ENCODE measurements at places on chromosomes 7 and 10.
A peak's percentile ranks its signal among the peaks of the same experiment; 100 is the strongest.

DNA sequence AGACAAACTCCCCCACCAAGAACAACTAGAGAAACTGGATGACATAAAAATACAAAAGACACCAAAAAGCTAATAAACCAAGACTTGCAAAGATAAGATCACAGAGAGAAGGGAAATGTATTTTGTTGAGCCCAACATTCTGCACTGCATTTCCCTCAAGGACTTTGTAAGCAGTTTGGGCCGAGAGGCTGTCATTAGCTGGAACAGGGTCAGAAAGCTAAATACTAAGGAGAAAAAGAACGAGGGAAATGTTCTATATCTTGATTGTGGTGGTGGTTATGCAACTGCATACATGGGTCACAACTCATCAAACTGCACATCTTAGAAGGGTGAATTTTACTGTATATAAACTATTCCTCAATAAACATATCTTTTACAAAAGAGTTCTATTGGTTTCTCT lies 315.0 kb downstream of the IPMK start:
- no peak for DNase-seq

DNA sequence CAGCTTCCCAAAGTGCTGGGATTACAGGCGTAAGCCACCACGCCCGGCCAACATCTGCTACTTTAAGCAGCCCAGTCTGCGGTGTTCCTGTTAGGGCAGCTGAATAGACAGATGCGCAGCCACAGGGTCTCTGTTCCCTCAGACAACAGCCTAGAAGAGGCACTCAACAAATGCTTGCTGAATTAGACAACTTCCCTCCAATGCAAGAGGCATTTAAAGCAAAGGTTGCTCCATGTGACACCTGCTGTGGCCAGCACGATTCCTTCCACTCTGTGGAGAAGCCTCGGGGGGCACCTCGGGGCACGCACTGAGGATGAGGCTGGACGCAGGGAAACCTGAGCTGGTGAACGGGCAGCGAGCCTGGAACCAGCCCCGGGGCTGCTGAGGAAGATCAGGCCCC lies 237.8 kb downstream of the MAD1L1 start:
- peak; percentile 58 for DNase-seq

DNA sequence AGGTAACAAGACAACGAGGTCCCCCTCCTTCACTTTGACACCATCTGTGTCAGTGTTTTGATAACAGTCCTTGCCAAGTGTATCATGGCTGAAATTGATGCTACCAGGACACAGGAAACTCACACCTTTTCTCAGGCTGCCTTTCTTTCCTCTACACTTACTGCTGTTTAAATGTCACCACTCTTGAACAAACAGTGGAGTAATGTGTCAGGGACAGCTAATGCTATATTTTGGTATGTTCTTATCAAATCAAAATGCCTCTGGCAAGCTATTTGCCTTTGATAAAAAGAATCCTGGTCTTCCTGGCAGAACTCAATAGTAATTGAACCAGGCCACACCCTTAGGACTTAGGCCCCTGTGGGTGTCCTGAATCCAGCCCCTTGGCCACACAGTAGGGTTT lies 692.9 kb downstream of the LRMDA start:
- no peak for DNase-seq

DNA sequence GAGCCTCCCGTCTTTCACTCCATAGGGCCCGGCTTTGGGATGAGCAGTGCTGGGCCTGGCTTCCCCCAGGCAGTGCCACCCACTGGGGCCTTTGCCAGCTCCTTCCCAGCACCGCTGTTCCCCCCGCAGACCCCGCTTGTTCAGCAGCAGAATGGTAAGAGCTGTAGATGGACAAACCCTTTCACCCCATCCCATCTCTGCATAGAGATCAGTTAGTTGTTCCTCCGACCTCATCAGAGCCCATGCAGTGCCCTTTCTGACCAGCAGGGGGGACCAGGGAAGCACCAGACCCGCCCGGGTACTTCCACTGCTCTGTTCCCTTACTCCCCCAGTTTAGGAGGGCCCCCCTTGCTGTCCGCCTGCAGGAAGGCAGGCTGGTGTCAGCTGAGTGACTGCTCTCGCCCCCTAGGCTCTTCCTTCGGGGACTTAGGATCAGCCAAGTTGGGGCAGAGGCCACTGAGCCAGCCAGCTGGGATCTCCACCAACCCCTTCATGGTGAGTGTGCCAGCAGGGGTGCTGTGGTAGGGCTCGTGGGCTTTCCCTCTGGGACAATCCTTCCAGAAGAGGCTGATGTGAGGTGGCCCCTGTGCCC lies 9.8 kb downstream of the SAP25 start:
- DNase-seq, result peak; percentile 56

DNA sequence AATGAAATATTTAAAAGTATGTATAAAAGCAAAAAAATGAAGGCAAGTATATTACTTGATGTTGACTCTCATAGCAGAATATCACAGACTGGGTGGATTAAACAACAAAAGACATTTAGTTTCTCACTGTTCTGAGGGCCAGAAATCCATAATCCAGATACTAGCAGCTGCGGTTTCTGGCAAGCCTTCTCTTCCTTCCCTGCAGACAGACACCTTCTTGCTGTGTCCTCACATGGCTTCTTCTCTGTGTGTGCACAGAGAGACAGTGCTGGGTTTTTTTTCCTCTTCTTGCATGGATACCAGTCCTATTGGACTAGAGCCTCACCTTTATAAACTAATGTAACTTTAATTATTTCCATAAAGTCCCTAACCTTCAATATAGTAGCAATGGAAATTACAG lies 127.9 kb upstream of the AKR1E2 start:
- no peak for DNase-seq

GRCh38 chr7:46139079-46139478 lies 218.0 kb upstream of the IGFBP3 start:
- no peak for DNase-seq

- DNase-seq, result no peak
Measured at GRCh38 chr7:144735505-144736276, 100.2 kb downstream of the TPK1 start.

DNA sequence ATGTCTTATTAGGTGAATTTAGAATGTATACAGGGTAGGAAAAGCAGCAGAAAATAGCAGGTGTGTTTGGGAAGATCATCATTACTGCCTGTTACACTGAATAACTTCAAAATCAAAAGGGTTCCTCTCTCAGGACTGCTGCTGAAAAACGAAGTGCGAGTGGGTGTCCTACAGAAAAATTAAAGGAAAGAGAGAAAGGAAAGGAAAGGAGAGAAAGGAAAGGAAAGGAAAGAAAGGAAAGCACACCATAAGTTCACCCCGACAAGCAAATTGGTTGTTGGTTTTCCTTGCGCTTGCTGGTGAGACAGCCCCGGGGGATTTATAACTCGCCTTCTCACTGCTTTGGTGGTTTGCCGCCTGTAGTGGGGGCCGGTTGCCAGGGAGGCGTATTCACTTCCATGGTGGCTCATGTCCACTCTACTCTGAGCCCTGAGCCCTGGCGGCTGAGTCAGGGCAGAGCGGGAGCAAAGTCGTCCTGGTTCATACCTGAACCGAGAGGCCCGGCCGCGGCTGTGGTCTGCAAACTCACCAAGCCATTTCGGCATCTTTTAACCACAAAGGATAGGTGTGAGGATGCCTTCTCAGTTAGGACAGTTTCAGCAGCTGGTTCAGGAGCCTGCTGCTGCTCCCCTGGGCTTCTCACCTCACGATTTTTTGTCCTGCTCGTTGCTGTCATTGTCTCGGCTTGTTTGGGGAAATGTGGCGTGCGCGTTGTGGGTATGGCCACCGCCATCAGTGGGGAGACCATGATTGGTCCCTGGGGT lies 26.1 kb downstream of the INPP5A start:
- no peak for DNase-seq

DNA sequence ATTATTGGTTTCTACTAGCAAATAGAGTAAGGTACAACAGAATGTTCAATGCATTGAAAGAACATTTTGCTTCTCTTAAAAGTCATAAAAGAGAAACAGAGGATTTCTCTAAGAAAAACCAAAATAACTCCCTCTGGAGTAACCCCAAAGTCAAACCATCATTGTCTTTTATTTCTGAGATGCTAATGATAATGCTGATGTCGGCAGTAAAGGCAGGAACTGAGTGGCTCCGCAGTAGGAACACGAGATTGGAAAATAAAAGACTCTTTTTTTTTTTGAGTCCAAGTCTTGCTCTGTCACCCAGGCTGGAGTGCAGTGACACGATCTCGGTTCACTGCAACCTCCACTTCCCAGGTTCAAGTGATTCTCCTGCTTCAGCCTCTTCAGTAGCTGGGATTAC lies 2.7 kb upstream of the USP54 start:
- no peak for DNase-seq

DNA sequence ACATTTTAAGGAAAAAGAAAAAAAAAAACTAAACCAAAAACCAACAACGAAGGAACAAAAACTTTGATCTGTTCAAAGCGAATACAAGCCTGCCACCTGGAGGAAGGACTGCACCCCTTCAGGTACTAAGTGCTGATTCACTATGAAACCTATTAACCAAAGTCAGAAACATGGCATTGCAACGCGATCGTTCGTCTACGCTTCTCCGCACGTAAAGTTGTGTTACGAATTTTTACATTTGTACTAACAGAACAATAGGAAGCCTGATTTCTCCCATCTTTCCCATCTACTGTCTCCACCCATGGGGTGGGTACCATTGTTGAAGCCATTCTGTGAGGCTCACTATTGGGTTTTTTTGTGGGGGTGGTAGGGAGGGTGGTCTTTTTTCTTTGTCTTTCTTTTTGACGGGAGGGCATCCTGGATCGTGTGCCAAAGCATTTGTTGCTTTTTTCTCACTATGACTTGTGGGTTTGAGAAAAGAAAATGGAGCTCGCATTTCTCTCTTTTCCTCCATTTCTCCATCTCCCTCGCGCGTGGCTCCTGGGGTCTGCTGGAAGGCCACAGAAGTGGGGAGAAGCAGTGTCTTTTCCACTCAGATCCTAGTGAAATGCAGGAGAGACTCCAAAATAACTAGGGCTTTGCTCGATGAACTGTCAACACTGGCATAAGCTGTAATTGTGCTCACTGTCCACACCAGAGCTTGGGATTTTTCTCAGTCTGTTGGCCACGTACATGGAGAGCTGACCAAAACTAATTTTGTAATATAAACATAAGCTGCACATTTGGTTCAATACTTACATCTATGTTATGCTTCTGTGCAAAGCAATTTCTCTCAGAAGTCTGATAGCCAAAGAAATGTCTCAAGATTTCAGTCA lies 100.9 kb upstream of the YAE1 start:
- peak; percentile 28 for DNase-seq

GRCh38 chr7:120089968-120090367 lies 183.0 kb upstream of the KCND2 start:
- DNase-seq, result no peak

DNA sequence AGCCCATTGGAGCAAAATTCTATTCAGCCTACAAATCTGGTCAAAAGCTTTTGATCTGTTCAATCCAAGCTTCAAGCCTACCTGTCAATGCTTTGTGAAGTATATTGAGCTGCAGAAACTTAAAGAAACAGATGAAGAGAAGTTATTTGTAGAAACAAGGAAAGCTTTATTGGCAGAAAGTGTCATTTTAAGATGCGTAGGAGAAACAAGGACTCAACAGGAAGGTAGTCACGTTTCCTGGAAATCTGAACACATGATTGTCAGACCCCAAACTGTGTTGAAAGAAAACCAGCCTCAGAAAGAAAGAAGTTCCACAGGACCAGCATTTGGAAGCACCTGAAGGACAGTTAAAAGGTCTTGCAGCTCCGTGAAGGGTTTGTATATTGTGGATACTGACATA lies 34.8 kb upstream of the PURB start:
- no peak for DNase-seq

GRCh38 chr7:137006293-137006692 lies 137.8 kb downstream of the CHRM2 start:
- DNase-seq, result no peak

- DNase-seq, result no peak
Measured at GRCh38 chr7:54878339-54878738, 119.3 kb upstream of the SEC61G start.

- no peak for DNase-seq
Measured at GRCh38 chr10:49115015-49115795, at the start of gene VSTM4. Gene VSTM4 (minus strand): TSS chr10:49115522. CDS start chr10:49115485, 37 bp downstream.

DNA sequence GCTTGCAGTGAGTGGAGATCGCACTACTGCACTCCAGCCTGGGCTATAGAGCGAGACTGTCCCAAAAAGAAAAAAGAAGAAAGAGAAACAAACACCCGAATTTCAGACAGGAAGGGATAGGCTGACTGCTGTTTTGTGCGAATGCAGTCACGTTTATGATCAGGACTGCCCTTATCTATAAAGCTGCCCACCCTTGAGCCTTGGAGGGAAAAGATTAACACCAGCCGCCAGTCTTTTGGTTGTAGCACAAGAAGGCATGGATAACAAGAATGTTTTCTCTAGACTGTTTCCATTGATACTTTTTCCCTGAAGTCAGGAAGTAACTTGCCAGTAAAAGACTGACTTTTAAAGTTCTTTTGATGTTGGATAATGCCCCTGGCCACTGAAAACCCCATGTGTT lies 314.0 kb downstream of the BICC1 start:
- no peak for DNase-seq

- DNase-seq, result no peak
Measured at GRCh38 chr10:97590082-97590747, 694 bp downstream of the C10orf62 start.

DNA sequence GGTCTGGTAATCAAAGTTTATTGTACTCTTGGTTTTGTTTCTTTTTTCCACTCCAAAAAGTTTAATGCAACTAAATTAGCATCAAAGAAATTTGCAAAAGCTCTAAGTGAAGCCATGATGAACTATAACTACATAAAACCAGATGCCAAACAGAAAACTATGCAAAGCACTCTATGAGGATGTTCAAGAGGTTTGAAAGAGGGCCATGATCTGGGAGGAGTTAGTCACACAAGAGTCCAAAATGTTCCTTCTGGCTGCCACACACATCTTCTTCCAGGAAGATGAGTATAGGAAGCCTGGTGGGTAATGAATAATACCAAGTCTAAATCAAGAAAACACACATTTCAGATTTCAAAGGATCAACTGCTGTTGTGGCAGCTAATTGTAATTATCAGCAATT lies 28.4 kb downstream of the GLI3 start:
- no peak for DNase-seq

DNA sequence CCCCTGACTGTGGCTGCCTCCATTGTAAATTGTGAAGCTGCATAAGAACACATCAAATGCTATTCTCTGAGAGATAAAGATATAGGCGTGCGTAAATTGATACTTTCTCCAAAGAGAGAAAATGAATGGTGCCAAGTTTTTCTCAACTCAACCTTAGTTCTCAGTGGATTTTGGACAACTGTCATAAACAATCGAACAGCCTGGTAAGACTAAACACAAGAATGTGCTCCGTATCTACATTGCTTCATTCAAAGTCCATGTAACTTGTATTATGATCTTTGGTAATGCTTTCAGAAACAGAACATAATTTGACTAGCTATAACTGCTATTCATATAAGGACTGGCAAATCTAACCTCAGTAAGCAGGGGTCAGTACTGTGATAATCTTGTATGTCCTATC lies 429.1 kb downstream of the SEMA3D start:
- DNase-seq, result no peak

- no peak for DNase-seq
Measured at GRCh38 chr10:80392250-80392649, 16.1 kb upstream of the PRXL2A start.

DNA sequence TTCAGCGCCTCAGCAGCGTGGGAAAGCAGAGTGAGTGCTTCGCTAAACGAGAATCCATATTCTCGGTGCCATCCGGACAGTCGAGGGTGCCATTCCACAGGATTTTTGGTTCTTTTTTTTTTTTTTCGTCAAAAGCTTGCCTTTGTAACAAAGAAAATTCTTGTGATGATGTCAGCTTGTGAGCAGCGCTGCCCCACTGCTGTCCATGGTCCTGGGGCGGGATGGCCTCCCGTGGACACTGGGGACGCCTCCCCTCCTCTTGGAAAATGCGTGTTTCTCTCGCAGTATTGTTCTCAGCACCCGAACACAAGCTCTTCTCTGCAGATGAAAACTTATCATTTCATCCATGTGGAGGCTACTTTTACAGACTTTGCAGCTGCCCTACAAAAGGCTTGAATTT lies 477.4 kb downstream of the TCERG1L start:
- no peak for DNase-seq

GRCh38 chr10:98825741-98826140 lies 379.0 kb upstream of the HPS1 start:
- DNase-seq, result no peak

Data from NCI-H2107 (cell line).